PC-3 (cell line): ENCODE measurements at places on chromosomes 7 and 10. TPM values are rescaled to one million over a fixed set of nuclear protein-coding genes. Genes with fewer than 3 reads are reported as not detected.
A peak's percentile ranks its signal among the peaks of the same experiment; 100 is the strongest.

DNA sequence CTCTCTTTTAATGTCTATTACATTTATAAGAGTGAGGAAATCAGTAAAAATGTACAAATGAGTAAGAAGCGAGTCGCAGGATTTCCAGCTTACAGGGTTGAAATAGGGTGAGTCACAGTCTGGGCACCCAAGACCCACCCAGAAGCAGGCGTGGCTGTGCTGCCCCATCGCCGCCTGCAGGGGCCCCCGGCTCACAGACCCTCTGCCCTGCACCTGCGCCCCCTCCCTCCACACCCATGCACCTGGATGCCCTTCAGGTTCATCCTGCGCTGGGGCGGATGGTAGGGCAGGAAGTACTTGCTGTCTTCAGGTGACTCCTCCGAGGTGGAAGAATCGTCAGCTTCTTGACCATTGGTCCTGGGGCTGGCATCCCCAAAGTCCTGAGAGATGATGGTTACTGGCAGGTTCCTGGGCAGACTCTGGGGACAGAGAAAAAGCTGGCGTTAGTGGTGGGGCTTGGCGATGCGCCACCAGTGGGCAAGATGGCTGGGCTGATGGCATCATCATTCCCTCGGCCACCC, 90.2 kb upstream of the GNA12 start:
- H3K27ac ChIP-seq: no peak overlapping the region
- H3K27me3 ChIP-seq: peaks cover 4% of the 10 kb centered on the region; the same call in 1 of the 2 replicates
- no peak overlapping the region for H3K4me3 ChIP-seq

- peak; percentile 10 for DNase-seq
- no peaks in the 10 kb centered on the region for H3K4me1 ChIP-seq
- H3K4me3 ChIP-seq: no peak overlapping the region
- no peaks in the 10 kb centered on the region for H3K36me3 ChIP-seq
- H3K27me3 ChIP-seq: no peaks in the 10 kb centered on the region
- H3K27ac ChIP-seq: no peak overlapping the region
Measured at GRCh38 chr7:55912748-55913158, 25.5 kb downstream of the ZNF713 start.

GRCh38 chr10:15146366-15146765, 22.1 kb downstream of the NMT2 start:
- no peak overlapping the region for H3K27ac ChIP-seq
- 0 out of 2 replicates have a peak, but pooled peaks cover 2% of the 10 kb centered on the region for H3K4me1 ChIP-seq
- no peaks in the 10 kb centered on the region for H3K36me3 ChIP-seq
- no peaks in the 10 kb centered on the region for H3K27me3 ChIP-seq
- no peak for DNase-seq
- no peak overlapping the region for H3K4me3 ChIP-seq

- H3K36me3 ChIP-seq: no peaks in the 10 kb centered on the region
- DNase-seq: no peak
- no peak overlapping the region for H3K4me3 ChIP-seq
- H3K4me1 ChIP-seq: no peaks in the 10 kb centered on the region
- no peak overlapping the region for H3K27ac ChIP-seq
Measured at GRCh38 chr10:130547368-130547767, 411.2 kb downstream of the GLRX3 start.

- H3K27me3 ChIP-seq: peaks cover 49% of the 10 kb centered on the region
- no peaks in the 10 kb centered on the region for H3K36me3 ChIP-seq
- no peak overlapping the region for H3K27ac ChIP-seq
- H3K4me1 ChIP-seq: no peaks in the 10 kb centered on the region
- H3K4me3 ChIP-seq: no peak overlapping the region
Measured at GRCh38 chr10:75801121-75801520, 369.7 kb downstream of the LRMDA start.

- no peak for DNase-seq
- H3K4me1 ChIP-seq: no peaks in the 10 kb centered on the region
- peaks cover 15% of the 10 kb centered on the region for H3K36me3 ChIP-seq
- no peak overlapping the region for H3K4me3 ChIP-seq
Measured at GRCh38 chr7:120959929-120960484, 9.4 kb downstream of the ING3 start.

GRCh38 chr7:99614495-99614894, 2.3 kb upstream of the ZSCAN25 start:
- H3K4me1 ChIP-seq: peaks cover 21% of the 10 kb centered on the region
- no peak overlapping the region for H3K27ac ChIP-seq
- no peak for DNase-seq

DNA sequence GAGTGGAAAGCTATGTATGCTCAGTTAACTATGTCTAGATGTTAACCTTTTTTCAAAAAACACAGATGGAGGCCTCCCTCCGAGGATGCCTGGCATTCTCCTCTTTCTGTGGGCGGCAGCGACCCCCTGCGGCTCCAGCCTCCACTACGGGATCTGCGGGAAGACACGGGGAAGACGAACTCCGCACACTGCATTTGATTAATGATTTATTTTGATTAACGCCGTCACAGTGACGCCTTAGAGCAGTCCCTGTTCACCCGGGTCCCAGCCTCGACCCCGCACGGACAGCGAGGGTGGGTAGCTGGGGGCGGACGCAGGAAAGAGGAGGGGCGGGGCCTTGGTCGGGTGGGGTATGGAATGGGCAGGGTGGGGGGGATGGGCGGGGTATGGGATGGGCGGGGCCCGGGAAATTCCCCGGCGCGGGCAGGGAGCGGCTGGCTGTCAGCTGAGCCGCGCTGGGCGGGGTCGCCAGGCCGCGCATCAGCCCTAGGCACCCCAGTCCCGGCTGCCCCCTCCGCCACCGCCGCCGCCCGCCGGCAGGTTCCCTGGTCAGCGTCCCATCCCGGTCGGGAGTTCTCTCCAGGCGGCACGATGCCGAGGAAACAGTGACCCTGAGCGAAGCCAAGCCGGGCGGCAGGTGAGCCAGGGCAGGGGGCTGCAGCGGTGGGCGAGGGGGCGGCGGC, at the start of gene OPTN:
Gene OPTN (plus strand): TSS at position 498 of the 683 bp plus-strand sequence. CDS start 8,960 bp downstream, outside the sequence.
- peak within 1 kb of the TSS; percentile 44 for H3K27ac ChIP-seq
- no peaks in the 10 kb centered on the region for H3K27me3 ChIP-seq
- no peaks in the 10 kb centered on the region for H3K36me3 ChIP-seq
- H3K4me3 ChIP-seq: peak within 1 kb of the TSS; percentile 91
- H3K4me1 ChIP-seq: no peaks in the 10 kb centered on the region
- DNase-seq: peak; percentile 59

- no peak overlapping the region for H3K27ac ChIP-seq
- H3K27me3 ChIP-seq: no peaks in the 10 kb centered on the region
- peak; percentile 68 for DNase-seq
- H3K4me1 ChIP-seq: no peaks in the 10 kb centered on the region
- peak overlapping the region; percentile 20; the same call in 1 of the 2 replicates for H3K4me3 ChIP-seq
- H3K36me3 ChIP-seq: no peaks in the 10 kb centered on the region
Measured at GRCh38 chr7:151992375-151992774, 33.1 kb upstream of the GALNT11 start.

- peak; percentile 61 for DNase-seq
- H3K27ac ChIP-seq: no peak overlapping the region
- H3K36me3 ChIP-seq: no peaks in the 10 kb centered on the region
- H3K4me3 ChIP-seq: no peak overlapping the region
Measured at GRCh38 chr10:21160116-21160515, 263.0 kb upstream of the NEBL start.

- DNase-seq: no peak
- H3K36me3 ChIP-seq: peaks cover 6% of the 10 kb centered on the region; the same call in 1 of the 2 replicates
- H3K27ac ChIP-seq: no peak overlapping the region
- H3K4me3 ChIP-seq: no peak overlapping the region
- H3K4me1 ChIP-seq: peaks cover 20% of the 10 kb centered on the region
Measured at GRCh38 chr7:155667241-155667829, 22.9 kb downstream of the RBM33 start.

The GARIN1A gene
- 0.91 and 3.6 TPM in 2 replicates for total RNA-seq

The GPR15LG gene
- total RNA-seq: not detected in 2 replicates

The SIRT1 gene
- 20.4 and 20.8 TPM in 2 replicates for total RNA-seq

The MBLAC1 gene
- 2.7 and 4.3 TPM in 2 replicates for total RNA-seq
